Cerebellar nuclear complex (tissue), 1 donor: ENCODE measurements at places on chromosomes 3 and 15.

DNA sequence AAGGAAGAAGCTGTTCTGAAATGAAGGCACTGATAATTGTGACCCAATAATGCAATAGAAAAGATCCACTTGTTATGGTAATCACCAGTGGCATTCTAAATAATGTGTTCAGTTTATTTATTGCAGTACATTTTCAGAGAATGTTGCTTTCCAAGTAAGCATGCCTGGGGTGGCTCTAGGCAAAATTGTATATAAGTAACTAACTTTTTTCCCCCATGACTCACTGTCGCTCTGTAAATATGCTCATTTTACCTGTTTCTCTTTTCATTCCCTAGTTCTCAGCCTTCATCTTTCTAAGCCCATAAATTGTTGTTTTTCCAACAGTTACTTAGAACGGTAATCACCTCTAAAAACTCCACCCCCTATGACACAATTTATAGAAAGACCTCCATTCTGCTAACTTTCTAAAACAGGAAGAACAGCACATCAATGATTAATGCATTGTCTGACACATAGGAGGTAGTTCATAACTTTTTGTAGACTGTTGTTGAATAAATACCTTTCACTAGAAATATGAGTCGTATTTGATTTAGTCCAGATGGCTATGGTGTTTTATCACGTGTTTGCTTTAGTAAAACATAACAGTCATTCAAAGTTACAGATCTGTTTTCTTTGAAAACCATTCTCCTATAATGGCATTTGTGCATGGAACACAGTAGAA is 143.1 kb downstream of the LSAMP start:
- no peak for DNase-seq

DNA sequence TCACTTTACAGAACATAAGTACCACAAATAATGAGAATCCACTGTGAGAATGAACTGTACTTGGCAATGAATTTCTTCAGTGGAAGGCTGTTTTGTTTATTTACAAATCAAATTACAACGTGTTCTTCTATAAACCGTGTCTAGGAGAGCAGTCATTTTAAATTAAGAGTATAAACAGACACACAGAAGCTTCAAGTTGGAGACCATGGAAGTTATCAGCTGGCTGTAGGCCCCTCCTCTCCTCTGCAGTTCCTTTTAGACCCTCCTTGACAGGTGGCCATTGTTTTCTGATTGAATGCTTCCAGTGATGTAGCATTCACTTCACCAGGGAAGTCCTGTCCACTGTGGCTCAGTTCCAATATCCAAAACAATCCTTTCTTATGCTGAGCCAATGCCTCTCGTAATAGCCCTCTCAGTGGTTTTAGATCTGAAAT is 7.3 kb upstream of the MAPK6 start:
- DNase-seq, result peak; percentile 42

- DNase-seq, result no peak
Observed at GRCh38 chr3:46269556-46269955, 27.3 kb downstream of the CCR3 start.

DNA sequence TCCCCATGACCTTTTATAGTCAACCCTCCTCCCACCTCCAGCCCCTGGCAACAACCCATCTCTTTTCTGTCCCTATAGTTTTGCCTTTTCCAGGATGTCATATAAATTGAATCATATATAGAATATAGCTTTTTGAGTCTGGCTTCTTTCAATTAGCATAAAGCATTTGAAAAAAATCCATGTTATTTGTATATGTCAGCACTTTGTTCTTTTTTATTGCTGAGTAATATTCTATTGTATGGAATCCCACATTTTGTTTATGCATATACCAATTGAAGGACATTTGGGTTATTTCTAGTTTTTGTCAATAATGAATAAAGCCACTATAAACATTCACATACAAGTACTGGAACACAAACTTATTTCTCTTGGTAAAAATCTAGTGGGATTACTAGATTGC is 58.0 kb upstream of the SSR3 start:
- DNase-seq, result no peak
